Activated CD4-positive, CD25-positive, alpha-beta regulatory T cell (primary cell): ENCODE measurements at places on chromosomes 16 and 17.

DNA sequence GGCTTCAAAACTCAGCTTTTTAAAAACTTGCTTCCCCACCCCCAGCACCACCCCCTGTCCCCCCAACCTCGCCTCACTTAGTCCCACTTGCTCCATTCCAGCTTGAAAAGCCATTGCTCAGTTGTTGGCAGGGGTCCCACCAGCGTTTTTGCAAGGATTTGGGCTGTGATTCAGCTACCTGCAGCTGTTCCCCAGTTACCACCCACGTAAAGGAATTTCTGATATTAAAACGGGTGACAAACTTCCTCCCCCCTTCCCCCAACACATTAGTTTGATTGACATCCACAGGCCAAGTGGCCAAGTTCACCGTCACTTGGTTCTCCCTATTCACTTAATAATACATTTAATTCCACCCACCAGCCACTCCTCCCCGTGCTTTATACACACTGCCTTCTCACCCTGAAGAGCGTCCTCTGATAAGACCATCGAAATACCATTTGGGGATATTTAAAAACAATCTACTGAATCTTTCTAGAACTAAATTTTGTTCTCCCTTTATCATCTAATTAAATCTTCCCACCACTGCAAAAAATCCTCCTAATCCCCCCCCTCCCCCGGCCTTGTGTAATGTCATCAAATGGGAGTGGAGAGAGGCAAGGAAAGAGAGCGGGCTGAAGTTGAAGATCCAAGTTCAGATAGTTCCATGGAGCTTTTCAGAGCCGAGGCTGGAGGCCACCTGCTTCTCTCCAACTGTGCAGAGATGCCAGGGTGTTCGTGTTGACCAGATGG is 55.1 kb downstream of the SOX9 start:
- DNase-seq = no peak

GRCh38 chr16:75924397-75924796 is 198.1 kb upstream of the CPHXL start:
- DNase-seq = no peak

- DNase-seq = no peak
These were observed 93.2 kb upstream of the ZNF469 start for GRCh38 chr16:88289561-88289960.

GRCh38 chr17:61305024-61305423 is 94.6 kb upstream of the TBX2 start:
- DNase-seq = no peak

DNA sequence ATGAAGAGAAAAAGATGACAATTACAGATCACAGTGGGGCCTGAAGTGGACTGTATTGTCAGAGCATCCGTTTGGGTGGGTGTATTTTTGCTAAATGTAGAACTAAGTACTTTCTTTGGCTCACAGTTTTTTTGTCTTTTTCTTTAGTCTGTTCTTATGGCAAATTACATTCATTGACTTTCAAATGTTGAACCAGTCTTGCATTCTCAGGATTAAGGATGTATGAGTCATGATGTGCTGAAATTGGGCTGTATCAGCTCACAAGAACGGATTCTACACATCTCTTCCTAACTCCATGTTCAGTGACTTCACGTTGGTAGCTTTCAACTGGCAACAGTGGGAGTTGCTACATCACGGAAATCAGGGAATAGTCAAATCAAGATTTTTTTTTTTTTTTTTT is 66.5 kb downstream of the TEX2 start:
- DNase-seq = no peak

- no peak for DNase-seq
These were observed 20.7 kb downstream of the TRAP1 start for GRCh38 chr16:3696425-3697218.

DNA sequence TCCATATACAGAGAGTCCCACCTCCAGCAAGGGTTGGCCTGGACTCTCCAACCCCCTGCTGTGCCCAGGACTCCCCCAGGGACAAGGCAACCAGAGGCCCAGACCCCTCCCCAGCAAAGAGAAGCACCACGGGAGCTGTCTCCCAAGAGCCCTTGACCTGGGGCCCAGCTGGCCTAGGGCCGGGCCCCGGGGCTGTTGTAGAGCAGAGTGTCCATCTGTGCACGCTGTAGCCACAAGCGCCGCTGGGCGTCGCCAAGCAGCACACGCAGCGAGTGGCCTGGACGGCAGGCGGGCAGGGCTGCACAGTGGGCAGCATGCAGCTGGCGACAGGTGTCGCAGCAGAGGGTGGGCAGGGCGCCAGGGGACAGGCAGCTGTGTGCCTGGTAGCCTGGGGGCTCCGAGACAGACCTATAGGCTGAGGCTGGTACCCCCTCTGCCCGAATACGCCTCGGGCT is 4.3 kb downstream of the SPATA2L start:
- DNase-seq = no peak

- no peak for DNase-seq
These were observed 151.3 kb downstream of the RPTOR start for GRCh38 chr17:80695979-80696378.

- no peak for DNase-seq
These were observed 19.4 kb downstream of the CYLD start for GRCh38 chr16:50761267-50761666.

GRCh38 chr16:64952177-64952576 is 169.7 kb downstream of the CDH11 start:
- no peak for DNase-seq

DNA sequence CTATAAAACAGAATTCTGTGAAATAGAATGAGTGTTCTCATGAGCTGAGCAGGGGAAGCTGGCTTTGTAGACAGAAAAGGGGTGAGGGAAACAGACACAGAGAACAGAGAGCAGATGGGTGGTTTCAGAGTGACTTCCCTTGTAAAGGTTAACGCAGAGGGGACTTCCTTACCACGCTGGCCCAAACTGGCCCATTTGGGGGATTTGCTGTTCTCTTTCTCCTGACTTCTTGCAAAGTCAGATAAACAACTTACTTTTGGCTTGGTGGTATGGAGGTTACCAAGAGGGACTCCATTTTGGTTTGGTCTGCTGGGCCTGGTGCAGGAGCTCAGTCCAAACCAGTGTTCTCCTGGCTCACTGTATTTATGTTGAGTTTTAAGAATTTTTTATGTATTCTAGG is 48.4 kb downstream of the SEC14L1 start:
- DNase-seq = no peak

DNA sequence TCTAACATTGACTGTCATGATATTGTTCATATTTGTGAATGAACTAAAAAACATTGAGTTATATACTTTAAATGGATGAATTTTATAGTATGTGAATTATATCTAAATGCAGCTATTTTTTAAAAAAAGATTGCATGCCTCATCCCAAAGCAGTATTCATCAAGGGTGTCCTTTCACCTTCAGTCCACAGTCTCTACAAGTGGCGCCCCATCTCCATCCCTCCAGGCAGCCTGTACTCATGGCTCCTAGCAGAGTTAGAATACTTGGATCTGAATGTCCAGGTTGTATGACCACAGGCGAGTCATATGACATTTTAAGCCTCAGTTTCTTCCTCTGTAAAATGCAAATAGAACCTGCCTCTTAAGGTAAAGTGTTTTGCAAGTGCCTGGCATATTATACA is 69.8 kb downstream of the TMEM100 start:
- no peak for DNase-seq

DNA sequence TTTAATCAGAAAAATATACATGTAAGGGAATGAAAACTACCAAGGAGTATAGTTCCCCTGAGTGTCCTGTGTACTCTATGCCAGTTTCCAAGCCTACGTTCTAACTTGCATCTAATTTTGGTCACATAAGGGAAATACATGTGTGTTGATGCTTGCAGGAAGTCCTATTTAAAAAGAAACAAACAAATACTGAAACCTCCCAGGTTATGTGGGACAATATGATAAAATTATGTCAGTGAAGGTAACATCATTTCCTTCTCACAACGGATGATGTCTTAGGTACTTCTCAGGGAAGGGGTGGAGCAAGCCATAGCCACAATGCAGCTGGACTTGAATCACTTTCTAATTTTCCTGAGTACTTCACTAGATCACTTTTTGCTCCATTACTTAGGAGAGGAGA is 115.9 kb downstream of the ZFHX3 start:
- DNase-seq = no peak

- no peak for DNase-seq
These were observed 185.6 kb upstream of the TNRC6C start for GRCh38 chr17:77772899-77773358.
